Fibroblast of the aortic adventitia (primary cell): ENCODE measurements at places on chromosomes 6 and 20. TPM values are rescaled to one million over a fixed set of nuclear protein-coding genes. Genes with fewer than 3 reads are reported as not detected.
A peak's percentile ranks its signal among the peaks of the same experiment; 100 is the strongest.

GGTLC1 gene
- total RNA-seq, result not detected in 2 replicates

KIAA0408 gene
- 1.5 and 12.8 TPM in 2 replicates for total RNA-seq

GRCh38 chr6:81304466-81304865 lies 448.0 kb downstream of the TENT5A start:
- DNase-seq, result peak; percentile 25

OPRM1 gene
- total RNA-seq, result not detected in 2 replicates

MLN gene
- not detected in 2 replicates for total RNA-seq

GRCh38 chr6:42561986-42562385 lies 1.8 kb upstream of the UBR2 start:
- no peak for DNase-seq

GRCh38 chr6:161067749-161068148 lies 76.2 kb downstream of the MAP3K4 start:
- DNase-seq, result no peak

- DNase-seq, result peak; percentile 74
Observed at GRCh38 chr6:28943557-28944411, 20.0 kb upstream of the TRIM27 start.

ANKRD66 gene
- not detected in 2 replicates for total RNA-seq

- no peak for DNase-seq
Observed at GRCh38 chr20:54534101-54534500, 58.7 kb downstream of the DOK5 start.

CBLN4 gene
- not detected in 2 replicates for total RNA-seq

HS3ST5 gene
- total RNA-seq, result 0.09 TPM in 1 of 2 replicates, not detected in the other

TBCC gene
- total RNA-seq, result 19.3 and 31.1 TPM in 2 replicates

DNA sequence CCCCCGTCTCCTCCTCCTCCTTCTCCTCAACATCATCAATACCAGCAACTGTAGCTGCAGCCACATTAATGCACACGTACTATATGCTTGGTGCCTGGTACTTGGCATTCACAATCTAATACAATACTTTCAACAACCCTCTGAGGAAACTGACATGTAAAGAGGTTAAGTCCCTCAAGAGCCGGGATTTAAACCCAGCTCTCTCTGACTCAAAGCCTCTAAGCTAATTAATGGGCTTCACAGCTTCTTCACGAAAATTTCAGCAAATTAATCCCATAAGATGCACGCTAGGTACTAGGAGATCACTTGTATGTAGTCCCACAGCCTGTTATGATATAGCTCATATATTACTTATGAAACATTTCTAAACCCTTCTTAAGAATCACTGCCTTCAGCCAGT lies 73.1 kb upstream of the IPCEF1 start:
- DNase-seq, result no peak

DNA sequence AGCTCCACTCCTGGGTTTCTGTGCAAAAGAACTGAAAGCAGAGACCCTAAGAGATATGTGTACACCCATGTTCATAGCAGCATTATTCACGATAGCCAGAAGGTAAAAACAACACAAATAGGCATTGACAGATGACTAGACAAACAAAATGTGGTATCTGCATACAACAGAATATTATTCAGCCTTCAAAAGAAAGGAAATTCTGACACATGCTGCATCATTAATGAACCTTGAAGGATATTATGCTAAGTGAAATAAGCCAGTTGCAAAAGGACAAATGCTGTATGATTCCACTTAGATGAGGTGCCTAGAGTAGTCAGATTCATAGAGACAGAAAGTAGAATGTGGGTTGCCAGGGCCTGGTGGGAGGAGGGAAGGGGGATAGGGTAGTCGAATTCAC lies 17.8 kb downstream of the AAR2 start:
- DNase-seq, result no peak

DNA sequence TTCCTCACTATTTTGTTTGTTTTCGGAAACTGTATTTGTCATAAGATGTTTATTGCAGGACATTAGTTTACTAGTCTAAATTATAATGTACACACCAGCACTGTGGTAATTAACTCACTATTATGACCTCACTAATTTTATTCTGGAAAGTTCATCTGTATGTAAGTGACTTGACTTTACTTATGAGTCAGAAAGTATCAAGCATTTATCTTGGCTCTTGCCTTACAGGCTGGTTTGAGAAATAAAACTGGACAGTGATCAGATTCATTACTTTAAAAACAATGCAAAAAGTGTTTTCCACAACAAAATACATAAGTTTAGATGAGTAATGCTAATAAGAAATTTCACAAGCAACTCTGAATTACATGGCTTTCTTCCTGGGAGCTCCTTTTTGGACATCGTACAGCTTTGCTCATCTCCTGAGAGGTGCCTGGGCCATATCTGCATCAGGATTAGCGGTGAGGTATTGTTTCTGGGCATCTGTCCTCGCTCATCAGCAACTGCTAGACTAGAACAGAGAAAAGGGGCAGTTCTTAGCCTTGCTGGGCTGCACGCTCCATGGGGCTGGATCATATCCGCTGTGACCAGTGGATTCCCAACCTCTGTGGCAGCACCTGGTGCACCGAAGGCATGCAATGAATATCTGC lies 179.8 kb downstream of the SOD2 start:
- no peak for DNase-seq

PHACTR1 gene
- 0.49 and 0.99 TPM in 2 replicates for total RNA-seq

DNA sequence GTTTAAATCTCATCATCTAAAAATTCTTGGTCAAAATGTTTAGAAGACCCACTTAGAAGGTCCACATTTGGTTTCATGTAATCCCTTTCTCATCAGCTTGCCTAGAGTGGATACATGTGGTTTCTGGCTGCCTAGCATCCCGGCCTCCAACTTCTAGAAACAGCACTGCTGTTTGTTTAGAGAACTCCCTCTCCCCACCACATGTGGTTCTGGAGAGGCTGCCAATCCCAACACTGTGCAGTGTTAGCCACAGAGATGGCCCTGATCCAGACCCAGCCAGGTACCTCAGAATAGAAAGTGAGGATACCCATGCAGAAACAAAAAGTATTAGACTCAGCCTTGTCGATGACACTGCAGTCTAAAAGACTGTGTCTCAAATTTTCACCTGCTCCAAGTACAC lies 241.8 kb downstream of the BCKDHB start:
- peak; percentile 15 for DNase-seq

DNA sequence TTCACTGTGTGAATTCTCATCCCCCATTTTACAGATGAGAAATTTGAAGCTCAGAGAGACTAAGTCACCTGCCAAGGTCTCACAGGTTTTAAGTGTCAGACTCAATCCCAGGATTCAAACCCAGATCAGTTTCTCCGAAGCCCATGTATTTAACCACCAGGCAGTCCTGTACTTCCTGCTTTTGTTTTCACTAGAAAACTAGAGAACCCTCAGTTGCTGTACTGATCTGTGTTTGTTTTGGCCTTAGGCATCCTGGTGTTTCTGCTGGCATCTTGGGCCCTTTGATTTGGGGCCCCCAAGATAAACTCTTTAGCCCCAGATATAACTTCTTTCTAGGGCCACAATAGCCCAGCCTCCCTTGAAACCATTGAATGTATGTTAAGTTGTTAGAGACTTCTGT lies 36.5 kb downstream of the PPP1R16B start:
- DNase-seq, result no peak

TEAD3 gene
- 4.6 and 11.6 TPM in 2 replicates for total RNA-seq

DNA sequence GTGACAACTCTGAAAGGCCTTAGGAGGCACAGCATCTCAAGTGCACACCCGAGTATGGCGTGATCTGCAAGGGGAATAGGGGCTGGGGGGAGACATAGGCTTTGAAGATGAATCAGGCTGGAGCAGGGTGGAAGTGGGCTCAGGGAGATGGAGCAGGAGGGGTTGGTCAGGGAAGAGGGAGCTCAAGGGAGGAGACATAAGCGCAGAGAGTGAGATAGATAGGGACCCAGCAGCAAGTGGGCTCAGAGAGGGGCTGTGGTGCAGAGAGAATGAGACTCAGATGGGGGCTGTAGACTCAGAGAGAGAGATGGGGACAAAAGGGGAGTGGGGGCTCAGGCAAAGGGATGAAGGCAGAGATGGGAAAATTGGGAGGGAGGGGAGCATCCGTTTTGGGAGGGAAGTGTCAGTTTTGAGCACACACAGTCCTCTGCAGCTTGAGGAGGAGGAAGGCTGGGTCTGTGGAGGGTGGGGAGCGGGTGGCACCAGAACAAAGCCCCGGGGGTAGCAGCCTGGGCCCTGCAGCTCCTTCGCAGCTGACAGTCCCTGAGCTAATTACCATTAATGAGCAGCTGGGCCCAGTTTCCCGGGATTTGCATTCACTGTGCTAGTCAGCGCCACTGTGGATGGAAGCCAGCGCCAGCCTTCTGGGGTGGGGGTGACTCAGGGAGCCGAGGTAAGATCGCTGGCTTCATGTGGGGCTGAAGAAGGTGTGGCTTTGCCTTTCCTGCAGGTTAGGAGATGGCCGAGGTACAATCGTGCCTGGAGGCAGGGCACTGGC lies 18.7 kb downstream of the SRXN1 start:
- no peak for DNase-seq

DNA sequence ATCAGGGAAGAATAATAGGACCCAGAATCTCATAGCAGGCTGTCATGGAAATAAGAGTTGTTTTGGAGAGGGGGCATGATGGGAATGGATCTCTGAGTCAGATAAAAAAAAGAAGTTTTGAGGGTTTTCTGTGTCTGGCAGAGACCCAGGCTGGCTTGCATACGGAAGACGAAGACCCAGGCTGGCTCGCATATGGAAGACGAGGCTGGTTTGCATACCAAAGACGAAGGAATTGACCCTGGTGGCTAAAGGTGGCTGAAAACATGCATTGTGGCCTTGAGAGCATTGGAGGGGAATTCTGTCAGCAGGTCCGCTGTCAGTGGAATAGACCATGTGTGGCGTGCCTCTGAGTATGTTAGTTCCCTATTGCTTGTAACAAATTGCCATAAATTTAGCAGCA lies 335.1 kb downstream of the BTBD3 start:
- DNase-seq, result no peak

- peak; percentile 91 for DNase-seq
Observed at GRCh38 chr6:17962436-17963031, 24.9 kb downstream of the KIF13A start.

DNA sequence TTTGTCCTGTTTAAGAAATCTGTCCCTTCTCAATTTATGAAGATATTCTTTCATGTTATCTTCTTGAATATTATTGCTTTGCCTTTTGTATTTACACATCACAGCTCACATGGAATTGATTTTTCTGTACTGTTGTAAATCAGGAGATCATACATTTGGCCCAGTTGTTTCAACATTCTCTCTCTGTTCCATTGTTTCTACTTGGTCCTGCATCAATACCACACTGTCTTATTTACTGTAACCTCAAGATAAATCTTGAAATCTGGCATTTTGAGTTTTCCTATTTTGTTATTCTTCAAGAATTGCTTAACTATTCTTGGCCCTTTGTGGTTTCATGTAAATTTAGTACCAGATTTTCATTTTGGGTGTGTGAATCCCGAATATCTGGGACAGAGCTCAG lies 121.7 kb upstream of the CCN2 start:
- DNase-seq, result peak; percentile 70

PI3 gene
- total RNA-seq, result not detected in 2 replicates

GRCh38 chr6:76230711-76231110 lies 158.2 kb upstream of the IMPG1 start:
- DNase-seq, result no peak

MEP1A gene
- total RNA-seq, result not detected in 2 replicates

DNA sequence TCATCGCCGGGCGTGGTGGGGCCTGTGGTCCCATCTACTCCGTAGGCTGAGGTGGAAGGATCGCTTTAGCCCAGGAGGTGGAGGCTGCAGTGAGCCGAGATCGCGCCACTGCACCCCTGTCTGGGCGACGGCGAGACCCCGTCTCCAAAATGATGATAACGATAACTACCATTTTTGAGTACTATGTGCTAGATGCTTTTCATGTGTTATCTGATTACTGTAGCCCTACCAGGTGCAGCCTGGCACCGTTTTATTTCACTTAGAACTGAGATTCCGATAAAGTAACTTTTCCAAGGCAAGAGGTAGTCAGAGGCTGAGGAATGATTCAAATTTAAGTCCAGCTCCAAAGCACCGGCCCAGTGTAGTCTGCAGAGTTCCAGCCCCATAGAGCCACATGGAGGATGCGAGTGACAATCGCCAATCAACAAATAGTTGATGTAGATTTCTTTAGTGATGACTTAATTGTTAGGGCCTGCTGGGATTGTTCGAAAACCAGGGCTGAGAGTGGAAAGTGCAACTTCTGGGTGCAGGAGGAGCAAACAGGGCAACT lies 727 bp downstream of the ERMARD start:
- DNase-seq, result no peak

DNA sequence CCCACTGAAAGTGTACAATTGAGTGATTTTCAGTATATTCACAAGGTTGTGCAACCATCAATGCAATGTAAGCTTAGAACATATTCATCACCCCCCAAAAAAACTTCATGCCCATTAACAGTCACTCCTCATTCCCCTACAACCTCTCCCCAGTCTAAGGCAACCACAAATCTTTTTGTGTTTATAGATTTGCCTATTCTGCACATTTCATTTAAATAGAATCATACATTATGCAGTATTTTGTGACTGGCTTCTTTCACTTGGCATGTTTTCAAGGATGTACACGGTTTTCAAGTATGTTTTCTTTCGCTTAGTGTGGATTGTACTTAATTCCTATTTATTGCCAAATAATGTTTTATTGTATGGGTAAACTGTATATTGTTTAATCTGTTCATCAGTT lies 329.3 kb upstream of the RNF24 start:
- no peak for DNase-seq

GRCh38 chr6:31055441-31055840 lies 45.2 kb downstream of the MUC22 start:
- DNase-seq, result no peak

GRCh38 chr6:129860908-129861665 lies at the start of gene TMEM244:
TMEM244 (minus strand) TSS chr6:129861315; CDS start chr6:129861188, 127 bp downstream.
- peak; percentile 63 for DNase-seq

NR2E1 gene
- total RNA-seq, result not detected in 2 replicates

DNA sequence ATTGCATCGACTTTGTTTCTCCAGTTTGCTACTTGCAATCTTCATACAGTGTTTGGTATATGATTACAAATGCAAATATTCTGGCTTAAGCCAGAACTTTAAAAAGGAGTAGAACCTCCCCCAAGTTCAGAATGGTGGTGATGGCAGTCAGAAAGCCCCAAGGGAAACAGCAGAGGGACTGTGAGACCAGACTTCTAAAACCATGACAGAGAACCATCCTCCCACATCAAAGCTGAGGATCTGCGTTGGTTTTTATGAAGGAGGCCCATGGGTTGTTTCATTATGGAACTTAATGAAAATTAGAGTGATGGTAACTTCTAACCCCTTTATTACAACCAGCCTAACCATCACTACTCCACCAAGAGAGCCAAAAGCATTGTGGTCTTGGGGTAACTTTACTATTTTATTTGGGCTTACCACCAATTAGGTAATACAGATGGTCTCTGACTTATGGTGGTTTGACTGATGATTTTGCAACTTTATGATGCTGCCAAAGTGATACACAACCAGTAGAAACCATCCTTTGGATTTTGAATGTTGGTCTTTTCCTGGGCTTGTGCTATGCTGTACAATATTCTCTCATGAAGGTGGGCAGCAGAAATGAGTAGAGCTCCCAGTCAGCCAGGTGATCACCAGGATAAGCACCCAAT lies 10.9 kb upstream of the MRS2 start:
- no peak for DNase-seq

- no peak for DNase-seq
Observed at GRCh38 chr20:15494851-15495250, 1078.4 kb downstream of the KIF16B start.
